ENCODE measurements at places on chromosomes 5 and 9. TPM values are rescaled to one million over a fixed set of nuclear protein-coding genes. Genes with fewer than 3 reads are reported as not detected.

DNA sequence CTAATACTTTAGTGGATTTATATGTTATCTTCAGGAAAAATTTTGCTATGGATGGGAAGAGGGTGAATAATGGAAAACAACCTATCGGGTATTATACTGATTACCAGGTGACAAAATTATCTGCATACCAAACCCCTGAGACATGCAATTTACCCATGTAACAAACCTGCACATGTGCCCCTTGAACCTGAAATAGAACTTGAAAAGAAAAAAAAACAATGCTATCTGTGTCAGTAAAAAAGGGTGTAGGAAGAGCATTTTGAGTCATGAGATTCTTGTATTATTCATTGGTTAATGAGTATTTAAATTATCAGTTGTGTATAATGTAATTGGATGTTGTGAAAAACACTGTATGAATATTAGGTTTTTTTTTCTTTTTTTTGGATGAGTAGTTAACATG, 75.4 kb downstream of the PRR16 start:
- H3K36me3 ChIP-seq = no peaks in the 10 kb centered on the region
- H3K4me3 ChIP-seq = no peak overlapping the region
- peaks cover 43% of the 10 kb centered on the region for H3K4me1 ChIP-seq
- no peak for DNase-seq
- H3K27ac ChIP-seq = peak overlapping the region; percentile 62

DNA sequence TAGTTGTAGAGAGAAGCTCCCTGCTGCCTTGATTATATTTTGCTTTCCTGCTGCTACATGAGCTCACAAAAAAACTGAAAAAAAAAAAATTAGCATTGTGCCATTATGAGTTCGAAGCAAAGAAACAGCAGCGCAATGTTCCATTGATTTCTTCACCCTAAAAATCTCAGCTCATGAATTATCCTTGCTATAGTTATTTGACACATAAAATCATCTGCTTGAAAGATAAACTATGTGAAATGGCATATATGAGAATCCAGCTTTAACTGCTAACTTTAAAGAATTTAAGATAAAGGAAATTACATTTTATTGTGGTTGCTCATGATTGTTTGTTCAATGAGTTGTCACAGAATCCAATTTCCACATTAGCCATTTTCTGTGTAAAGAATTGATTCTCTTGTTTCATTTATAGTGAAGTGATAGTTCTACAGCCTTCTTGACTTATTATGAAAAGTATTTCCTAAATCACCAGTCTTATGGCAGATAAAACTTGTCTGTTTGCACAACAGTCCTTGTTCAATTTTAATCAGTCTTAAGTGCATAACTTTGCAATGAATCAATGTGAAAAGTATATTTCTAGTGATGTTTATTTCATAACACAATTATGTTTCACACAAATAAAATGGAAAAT, 1275.0 kb upstream of the CDH9 start:
- DNase-seq = no peak
- no peaks in the 10 kb centered on the region for H3K36me3 ChIP-seq
- no peaks in the 10 kb centered on the region for H3K27me3 ChIP-seq
- peaks cover 13% of the 10 kb centered on the region for H3K4me1 ChIP-seq

GRCh38 chr9:90261698-90262097, 380.9 kb downstream of the DIRAS2 start:
- H3K27me3 ChIP-seq = peaks cover 3% of the 10 kb centered on the region
- no peaks in the 10 kb centered on the region for H3K4me1 ChIP-seq
- no peak overlapping the region for H3K4me3 ChIP-seq
- H3K27ac ChIP-seq = no peak overlapping the region
- no peaks in the 10 kb centered on the region for H3K36me3 ChIP-seq
- DNase-seq = no peak

- H3K27ac ChIP-seq = no peak overlapping the region
- no peaks in the 10 kb centered on the region for H3K4me1 ChIP-seq
- peaks cover 2% of the 10 kb centered on the region for H3K36me3 ChIP-seq
- DNase-seq = no peak
Observed at GRCh38 chr5:96008987-96009647, 47.5 kb upstream of the ELL2 start.

The GADD45G gene
- 1.0 TPM for total RNA-seq

The EIF4E1B gene
- total RNA-seq = not detected

The NRARP gene
- 2.1 TPM for total RNA-seq

The SKIC3 gene
- total RNA-seq = 115 TPM
